Ovary (tissue), 10 donors: ENCODE measurements at places on chromosomes 6 and 20. TPM values are rescaled to one million over a fixed set of nuclear protein-coding genes. Genes with fewer than 3 reads are reported as not detected.

DNA sequence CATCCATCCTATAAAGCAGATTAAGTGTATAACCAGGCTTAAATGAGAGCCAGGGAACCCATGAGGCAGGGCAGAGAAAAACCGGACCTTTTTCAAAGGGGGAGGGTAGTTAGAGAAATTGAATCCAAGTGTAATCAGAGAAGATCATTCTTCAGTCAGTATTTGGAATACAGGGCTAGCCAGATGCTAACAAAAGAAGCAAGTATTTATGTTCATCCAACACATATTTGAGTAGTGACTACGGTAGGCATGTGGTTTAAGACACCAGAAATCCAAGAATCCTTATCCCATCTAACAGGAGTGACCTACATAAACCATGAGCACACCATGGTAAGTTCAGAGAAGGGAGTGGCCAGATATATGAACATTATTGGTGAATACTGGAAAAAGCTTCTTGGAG, 46.8 kb upstream of the FAM83C start:
- DNase-seq = no peak

DNA sequence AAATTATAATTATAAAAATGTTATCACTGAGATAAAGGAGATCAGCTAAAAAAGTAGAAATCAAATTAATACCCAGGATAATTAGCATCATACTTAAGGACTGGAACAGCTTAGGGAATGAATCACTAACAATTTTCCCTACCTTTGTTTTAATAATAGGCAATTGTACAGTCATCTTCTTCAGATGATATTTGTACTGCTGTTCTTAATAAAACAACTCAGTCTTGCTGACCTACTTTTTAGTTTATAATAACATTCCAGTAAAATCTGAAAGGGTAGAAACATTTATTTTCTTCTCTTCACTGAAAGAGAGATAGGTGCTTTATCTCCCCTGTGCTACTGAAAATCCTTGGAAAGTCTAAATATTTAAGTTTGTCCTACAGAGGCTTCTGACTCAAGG, 271.2 kb upstream of the THEMIS start:
- DNase-seq = no peak

GRCh38 chr6:167538746-167539145, 213.9 kb downstream of the TTLL2 start:
- DNase-seq = no peak

DNA sequence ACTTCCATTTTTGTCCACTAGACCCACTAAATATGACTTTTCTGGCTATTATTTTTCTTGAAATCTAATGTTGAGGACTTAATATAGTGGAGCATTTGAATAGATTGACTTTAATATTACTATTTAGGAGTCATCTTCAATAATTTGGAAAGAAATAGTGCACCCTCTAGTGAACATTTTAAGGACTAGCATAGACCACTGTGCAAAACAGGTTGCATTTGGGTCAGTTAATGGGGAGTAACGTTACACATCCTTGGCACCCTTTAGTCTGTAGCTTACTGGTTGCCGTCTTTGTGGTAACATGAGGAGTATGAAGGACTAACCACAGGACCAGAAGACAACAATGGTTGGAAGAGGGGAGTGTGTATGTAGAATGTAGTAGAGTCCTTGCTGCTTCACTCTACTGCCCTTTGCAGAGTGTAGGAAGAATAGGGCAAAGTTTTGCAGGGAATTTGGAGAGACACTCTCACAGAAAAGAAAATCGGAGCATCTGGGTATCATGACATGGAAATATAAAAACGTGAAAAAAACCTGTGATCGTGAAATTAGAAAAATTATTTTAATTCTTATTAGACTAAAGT, 25.2 kb downstream of the RFPL4B start:
- no peak for DNase-seq

- DNase-seq = no peak
Measured at GRCh38 chr20:48788486-48789072, 39.2 kb downstream of the PREX1 start.

SMLR1 gene
- total RNA-seq = not detected

HTR1B gene
- not detected for total RNA-seq
